ENCODE measurements at places on chromosomes 6 and 20.

GRCh38 chr6:168015009-168015408 is 17.5 kb downstream of the KIF25 start:
- DNase-seq = no peak

DNA sequence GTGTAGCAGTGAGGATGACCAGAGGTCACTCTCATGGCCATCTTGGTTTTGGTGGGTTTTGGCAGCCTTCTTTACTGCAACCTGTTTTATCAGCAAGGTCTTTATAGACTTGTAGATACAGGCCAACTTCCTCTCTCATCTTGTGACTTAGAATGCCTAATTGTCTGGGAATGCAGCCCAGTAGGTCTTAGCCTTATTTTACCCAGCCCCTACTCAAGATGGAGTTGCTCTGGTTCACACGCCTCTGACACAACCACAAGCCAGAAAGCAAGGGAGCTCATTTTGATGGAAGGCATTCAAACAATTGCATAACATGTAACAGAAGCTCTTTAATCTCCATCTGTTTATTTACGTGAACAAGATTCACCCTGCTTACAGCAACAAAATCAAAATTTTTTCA is 492.0 kb upstream of the SULF2 start:
- DNase-seq = no peak

DNA sequence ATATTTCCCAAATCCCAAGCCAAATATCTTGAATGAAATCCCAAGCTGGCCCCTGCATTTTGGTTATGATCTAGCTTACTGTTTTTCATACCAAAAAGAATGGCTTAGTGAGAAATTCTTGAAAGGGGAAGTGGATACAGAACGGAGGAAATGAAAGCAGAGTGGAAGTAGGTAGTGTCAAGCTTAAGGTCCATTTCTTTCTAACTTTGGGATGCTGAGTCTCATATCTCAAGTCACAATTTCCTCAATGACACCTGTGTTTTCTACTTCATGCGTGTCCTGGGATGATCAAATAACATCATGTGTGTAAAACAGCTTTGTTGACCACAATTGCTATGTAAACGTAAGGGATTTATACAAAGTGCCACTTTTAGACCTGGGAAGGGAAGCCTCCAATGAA is 238.8 kb upstream of the SLC35B3 start:
- DNase-seq = no peak

DNA sequence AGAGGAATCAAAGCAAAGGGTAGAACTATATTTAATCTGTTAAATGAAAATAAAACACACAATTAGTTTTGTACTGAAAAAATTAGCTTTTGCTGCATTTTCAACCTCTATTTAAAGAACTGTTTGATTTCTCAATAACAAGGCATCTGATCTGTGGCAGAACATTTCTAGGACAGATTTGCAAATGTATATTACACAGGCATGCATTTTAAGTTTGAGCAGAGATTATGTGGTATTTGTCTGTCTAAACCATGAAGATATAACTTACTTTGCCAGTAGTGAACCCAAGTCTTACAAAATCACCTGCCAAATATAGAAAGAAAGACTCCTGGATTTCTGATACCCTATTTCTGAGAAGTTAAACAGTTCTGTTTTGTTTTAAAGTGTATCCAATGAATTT is 71.9 kb downstream of the TFAP2B start:
- no peak for DNase-seq

DNA sequence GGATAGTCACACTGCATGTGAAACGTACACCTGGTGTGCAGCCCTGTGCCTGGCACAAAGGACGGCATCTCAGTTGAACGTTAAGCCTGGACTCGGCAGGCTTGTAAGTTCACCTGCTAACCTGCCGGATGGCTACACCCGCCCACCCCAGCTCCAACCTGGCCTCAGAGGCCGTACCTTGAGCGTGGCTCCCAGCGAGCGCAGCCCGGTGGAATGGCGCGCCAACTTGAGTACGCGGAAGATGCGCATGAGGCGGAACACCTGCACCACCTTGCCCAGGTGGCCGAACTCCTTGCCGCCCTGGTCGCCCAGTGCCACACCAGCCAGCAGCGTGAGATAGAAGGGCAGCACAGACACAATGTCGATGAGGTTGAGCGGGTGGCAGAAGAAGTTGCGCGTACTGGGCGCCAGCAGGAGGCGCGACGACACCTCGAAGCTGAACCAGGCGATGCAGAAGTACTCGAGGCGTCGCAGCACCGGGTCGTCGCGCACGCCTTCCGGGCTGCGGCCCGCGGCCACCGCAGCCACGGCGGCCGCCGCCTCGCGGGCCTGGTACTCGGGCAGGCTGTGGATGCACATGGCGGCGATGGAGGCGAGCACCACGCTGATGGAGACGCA is 3.3 kb downstream of the KCNS1 start:
- no peak for DNase-seq

DNA sequence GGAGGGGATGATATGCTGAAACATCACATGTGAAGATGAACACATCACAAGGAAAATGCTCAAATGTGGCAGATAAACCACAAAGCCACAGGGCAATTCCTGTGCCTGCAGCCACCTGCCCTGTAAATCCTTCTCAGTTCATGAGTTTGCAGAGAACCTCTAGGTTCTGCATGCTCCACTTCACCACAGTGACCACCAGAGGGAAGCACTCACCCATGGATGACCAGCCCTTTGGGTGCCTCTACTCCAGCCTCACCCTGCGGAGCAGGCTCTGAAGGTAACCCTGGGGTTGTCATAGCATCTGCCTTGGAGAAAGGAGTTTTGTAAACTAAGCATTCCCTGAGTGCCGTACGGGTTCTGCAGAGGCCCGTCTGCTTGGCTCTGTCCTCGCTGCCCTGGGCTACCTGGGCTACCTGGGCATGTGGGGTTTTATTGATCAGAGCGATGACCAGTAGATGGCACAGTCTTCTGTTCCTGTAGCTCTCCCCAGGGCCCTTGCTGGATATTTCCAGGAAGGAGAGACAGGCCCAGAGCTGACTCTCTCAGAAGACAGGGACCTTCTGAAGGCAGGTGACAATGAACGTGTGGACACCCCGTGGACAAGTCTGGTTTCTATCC is 31.7 kb upstream of the CST1 start:
- DNase-seq = no peak

GRCh38 chr6:83546636-83547035 is 34.3 kb downstream of the PRSS35 start:
- no peak for DNase-seq

- no peak for DNase-seq
Measured at GRCh38 chr20:38141204-38141888, 23.7 kb downstream of the TGM2 start.

Data from cortex of kidney (tissue), 1 donor.